ENCODE measurements at places on chromosomes 6 and 20.
A peak's percentile ranks its signal among the peaks of the same experiment; 100 is the strongest.

DNA sequence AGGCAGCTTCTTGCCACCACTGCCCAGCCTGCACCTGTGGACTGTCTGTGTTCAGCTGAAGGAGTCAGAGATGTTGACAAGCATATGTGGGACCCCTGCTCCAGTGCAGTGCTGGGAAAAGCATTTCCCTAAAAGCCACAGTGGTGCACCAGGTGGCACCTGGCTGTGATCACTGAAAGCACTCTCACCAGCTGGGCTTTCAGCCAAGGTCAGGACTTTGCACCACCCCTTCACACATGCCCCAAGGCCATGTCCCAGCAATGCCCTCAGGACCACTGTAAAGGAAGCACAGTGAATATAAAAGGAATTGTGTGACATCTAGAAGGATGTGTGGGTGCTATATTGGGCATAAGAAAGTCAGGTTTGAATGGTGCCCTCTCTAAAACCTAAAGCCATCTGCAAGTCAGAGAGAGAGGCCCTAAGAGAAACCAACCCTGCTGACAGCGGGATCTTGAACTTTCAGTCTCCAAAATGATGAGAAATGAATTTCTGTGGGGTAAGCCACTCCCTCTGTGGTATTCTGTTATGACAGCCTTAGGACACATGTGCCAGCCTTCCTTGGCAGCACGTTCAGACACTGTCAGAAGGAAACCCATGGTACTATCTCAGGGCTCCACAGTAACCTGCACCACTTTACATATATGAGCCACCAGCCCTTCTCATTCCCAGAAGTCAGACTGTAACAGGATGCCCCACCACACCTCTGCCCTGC is 30.7 kb downstream of the CBLN4 start:
- no peak for DNase-seq

DNA sequence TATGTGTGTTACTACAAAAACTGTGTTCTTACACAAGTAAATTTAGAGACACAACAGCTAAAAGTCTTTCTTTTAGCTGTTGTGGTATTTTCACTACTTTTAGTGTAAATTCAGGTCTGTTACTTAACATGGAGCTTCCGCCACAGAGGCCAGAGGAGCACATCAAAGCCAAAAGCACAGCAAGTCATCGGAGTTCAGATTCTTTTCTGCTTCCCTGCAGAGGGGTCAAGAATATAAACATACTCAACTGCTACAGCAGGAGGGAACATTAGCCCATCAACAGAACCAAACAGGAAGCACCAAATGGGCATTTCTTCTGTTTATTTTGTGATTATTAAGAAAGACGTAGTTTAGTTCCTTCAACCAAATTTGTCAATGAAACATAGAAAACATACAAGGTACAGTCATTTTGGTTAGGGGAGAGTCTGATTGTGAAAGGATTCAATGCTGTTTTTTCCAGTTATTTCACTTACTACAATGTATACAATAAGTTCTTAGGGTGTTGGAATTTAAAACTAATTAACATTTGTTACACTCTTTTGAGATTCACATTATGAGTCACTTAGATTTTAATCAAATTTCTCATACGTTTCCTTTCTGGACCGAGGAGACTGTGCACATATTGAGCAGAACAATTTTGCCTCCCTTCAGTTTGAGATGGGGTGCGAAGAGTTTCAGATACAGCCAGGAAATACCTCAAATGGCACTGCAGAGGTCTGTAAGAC is 42.8 kb upstream of the DSE start:
- DNase-seq: no peak

GRCh38 chr6:78578430-78578829 is 288.9 kb upstream of the IRAK1BP1 start:
- DNase-seq: no peak

- no peak for DNase-seq
These were observed 17.1 kb downstream of the TRIM27 start for GRCh38 chr6:28906669-28907068.

DNA sequence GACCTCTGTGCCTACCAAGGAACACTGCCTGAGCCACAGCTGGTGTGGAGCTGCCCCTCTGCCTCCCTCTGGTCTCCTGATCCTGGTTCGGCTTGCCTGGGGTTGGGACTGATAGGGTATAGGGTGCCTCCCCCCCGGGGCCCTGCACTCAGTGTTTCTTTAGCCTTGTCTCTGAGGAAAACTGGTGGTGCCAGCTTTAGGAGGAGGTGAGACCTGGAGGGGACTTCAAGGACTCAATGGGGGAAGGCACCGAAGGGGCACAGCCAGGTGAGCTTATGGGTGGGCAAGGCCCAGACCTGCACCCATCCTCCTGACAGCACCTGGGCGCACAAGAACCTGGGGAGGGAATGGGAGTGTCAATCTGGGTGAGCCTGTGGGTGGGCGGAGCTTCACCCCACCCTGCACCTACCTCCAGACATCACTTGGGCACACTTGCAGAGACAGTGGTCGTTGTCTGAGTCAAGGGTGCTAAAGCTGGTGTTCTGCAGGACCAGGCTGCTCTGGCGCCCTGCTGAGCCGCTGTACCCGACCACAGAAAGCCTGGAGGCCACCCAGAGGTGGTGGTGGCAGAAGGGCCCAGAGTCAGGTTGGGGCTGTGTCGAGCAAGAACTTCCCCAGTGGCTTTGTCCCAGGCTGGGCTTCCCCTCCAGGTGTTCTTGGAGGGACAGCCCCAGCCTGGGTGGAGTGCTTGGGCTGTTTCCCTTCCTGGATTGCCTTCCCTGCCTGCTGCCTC is 40.5 kb downstream of the FAM110A start:
- DNase-seq: peak; percentile 39

DNA sequence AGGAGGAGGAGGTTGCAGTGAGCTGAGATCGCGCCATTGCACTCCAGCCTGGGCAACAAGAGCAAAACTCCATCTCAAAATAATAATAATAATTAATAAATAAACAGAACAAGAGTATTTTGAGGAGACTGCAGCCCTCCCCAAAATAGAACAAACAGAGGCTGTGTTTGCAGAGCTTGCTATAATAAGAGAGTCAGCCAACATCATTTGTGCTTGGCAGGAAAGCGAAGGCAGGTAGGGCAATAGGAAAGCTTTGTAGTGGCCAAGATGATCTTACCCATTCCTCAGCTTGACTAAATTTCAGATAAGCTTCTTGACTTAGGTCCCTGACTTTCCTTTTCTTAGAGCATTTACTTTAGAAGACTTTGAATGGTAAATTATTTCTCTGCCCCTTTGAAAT is 6.7 kb downstream of the C6orf141 start:
- no peak for DNase-seq

- DNase-seq: no peak
These were observed 221.5 kb downstream of the MYLK4 start for GRCh38 chr6:2529211-2529719.

- no peak for DNase-seq
These were observed 36.9 kb upstream of the NT5E start for GRCh38 chr6:85412911-85413430.

DNA sequence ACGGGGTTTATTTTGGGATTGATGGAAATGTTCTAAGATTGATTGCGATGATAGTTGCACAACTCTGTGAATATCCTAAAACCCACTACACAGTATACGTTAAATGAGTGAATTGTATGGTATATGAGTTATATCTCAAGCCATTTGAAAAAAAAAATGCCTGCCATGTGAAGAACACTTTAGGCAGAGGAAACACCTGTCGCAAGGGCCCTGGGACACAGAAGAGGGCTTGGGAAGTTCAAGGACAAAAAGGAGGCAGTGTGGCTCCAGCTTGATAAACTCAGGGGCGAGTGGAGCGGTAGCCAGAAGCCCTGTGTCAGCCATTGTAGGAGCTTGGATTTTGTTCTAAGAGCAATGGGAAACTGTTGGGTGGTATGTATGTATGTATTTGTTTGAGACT is 37.0 kb downstream of the CEP250 start:
- DNase-seq: no peak

- no peak for DNase-seq
These were observed 99.2 kb downstream of the QKI start for GRCh38 chr6:163513570-163514166.

Data from GM10248 (cell line).